Left ventricle myocardium inferior (tissue), 1 donor: ENCODE measurements at places on chromosomes 4 and X.

GRCh38 chrX:66144258-66144657, 19.8 kb upstream of the HEPH start:
- DNase-seq: no peak

- DNase-seq: no peak
Measured at GRCh38 chr4:54065282-54066087, 1.1 kb upstream of the CHIC2 start.

DNA sequence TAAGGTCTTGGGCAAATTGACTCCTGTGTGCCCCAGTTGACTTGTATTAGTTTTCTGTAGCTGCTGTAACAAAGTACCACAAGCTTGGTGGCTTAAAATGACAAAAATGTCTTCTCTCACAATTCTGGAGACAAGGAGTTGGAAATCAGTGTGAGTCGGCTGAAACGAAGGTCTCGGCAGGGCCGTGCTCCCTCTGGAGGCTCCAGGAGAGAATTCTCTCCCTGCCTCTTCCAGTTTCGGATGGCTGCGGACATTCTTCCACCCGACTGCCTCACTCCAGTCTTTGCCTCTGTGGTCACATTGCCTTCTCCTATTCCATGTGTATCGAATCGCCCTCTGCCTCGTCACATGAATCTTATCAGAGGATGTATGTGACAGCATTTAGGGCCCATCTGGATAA, 66.0 kb upstream of the PHOX2B start:
- DNase-seq: no peak

GRCh38 chr4:182189103-182189878, 53.9 kb upstream of the TENM3 start:
- no peak for DNase-seq

DNA sequence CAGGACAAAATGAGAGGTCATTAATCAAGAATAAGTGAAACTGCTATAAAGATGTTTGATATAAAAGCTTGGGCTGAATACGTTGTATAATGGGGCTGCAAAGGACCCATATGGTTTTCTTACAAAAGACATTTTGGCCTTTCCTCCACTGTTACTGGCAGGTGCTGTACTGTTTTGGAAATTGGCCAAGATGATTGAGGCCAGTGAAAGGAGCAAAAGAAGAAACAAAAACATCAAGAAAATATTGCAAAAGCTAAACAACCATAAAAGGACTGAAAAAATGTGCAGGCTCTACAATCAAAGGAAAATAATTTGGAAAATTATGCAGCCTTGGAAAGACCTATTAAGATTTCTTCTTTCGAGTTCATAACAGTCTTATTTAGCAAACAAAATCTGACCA, 222.2 kb upstream of the PPP1R2C start:
- DNase-seq: no peak

GRCh38 chr4:172945611-172946010, 223.0 kb upstream of the GALNT7 start:
- DNase-seq: no peak

DNA sequence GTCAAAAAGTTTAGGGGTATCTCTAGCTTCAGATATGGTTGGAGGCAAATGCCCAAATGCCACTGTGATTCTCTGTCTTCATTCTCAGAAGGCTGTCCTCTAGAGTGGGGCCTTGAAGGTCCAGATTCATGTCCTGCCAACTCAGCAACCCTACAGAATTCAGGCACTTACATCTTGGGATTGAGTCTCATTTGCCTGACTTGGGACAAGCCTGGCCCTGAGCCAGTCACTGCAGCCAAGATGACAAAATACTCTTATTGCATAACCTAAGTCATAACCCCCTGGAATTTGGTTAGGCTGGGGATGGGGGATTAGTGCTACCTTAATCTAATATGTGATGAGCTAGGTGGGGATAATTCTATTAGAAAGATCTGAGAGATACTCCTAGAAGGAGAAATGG, 100.5 kb downstream of the AREG start:
- no peak for DNase-seq

- no peak for DNase-seq
Measured at GRCh38 chr4:123073650-123074049, 151.3 kb upstream of the NUDT6 start.

- no peak for DNase-seq
Measured at GRCh38 chr4:130419211-130419975, 1323.4 kb downstream of the C4orf33 start.

DNA sequence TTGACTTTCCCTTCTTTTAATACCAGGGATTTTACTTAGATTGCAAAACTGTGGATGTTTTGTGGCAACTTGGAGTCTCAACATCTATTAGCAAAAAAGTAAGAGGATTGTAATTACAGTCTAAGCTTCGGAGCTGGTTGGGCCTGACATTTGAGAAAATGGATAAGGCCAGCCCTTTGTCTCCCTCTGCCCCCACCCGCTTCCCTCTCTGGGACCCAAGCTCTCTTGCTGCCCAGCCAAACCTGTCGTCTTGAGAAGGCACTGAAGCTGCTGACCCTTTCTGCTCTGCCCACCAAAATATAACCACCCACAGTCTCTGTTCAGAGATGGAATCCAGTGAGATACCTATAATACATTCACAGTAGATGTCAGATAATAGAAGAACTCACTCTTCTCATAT, 49.6 kb downstream of the SHROOM3 start:
- DNase-seq: no peak

DNA sequence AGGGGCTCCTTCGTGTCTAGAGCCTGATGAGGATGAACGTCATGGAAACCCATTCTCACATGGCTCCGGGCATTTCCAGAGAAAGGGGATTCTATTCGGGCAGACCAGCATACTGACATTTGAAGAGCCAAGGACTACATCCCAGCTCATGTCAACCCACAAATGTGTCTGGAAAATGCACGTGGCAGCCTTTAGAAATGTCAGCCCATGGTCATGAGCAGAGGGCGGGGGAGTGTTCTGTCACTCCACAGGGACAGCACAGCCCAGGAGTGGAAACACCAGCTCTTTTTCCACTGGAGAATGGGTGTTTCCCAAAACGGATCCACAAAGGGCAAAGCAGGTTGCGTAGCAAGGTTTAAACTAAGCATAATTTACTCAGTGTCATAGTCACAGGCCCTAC, 207.0 kb downstream of the BCOR start:
- DNase-seq: no peak

GRCh38 chr4:15720851-15721250, 18.0 kb downstream of the BST1 start:
- no peak for DNase-seq

- DNase-seq: no peak
Measured at GRCh38 chr4:102169345-102169744, 175.9 kb downstream of the SLC39A8 start.

- peak; percentile 97 for DNase-seq
Measured at GRCh38 chr4:176319704-176320339, at the start of gene SPCS3. Gene SPCS3 (plus strand): TSS chr4:176319966. CDS start chr4:176320077, 111 bp downstream.

- DNase-seq: no peak
Measured at GRCh38 chr4:158682066-158682465, 10.0 kb downstream of the ETFDH start.

DNA sequence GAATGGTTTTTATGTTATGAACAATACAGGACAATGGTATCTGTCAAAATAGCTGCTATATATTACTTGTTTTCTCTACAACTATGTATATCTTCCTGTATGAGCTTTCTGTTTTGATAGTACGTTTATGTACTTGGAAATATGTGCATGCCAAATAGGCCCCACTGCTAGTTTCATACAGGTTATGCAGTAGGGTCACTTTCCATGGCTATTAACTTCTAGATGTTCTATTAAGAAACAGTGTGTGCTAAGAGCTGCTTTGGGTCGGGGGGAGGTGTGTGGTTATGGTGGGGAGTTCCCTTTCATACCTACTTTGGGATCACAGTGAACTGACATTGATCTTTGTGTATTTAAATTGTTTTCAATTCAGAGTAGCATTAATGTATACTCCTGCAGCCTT, 30.9 kb downstream of the RBPJ start:
- no peak for DNase-seq

DNA sequence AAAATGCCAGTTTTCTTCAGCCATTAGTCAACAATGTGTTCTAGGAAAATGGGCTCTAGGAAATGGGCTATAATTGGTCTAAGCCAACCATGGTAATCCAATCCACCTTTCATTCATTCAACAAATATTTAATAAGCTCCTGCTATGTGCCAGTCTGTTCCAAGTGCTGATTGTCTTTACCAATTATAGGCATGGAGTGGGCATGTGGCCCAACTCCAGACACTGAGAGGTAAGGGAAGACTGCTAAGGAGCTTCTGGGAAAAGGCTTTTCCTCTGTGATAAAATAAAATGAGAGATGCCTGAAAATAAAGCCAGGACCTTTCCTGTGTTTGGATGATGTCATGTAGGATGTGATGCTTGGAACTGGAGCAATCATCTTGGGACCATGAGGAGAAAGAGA, 43.3 kb downstream of the HOPX start:
- DNase-seq: no peak

DNA sequence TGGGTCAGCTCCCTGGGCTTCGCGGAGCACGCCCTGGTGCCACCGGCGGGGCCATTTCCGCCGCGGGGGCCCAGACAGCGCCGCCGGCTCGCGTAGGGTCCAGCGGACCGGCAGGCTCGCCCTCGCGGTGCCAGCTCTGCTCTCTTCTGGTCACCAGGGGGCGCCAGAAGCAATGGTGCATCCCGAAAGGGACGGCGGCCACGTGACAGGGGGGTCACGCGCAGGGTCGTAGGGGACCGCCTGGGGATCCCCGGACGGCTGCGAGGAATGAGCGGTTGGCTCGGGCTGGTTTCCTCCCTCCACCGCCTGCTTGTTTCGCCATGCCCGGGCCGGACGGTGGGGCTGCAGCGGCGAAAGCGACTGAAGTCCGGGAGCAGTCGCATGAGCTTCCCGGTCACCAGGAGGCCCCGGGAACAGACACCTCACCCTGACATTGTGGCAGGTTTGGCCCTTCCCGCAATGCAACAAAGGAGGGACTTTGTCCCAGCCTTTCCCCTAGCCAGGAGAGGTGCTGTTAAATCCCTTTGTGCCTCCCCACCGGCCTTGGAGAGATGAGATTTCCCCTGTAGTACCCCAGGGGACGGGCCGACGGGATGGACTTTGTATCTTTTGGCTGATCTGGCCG, 15.8 kb downstream of the ZCCHC12 start:
- peak; percentile 78 for DNase-seq

DNA sequence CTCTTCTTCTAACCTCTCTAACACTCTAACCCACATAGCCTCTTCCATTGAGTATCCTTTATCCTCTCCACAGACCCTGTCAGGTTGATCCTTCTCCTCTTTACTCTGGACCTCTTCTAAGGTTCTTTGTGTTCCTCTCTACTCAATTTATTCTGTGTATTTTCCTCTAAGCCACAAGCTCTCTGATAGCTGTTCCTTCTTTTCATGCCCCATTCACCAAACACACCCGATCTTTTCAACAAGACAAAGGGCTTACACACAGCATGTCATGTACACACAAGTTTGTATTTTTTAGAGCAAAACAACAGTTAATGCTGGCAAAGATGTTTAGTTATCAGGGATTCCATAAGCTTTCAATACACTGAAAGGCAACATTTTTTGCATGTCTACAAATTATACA, 1.9 kb downstream of the SPIN2B start:
- DNase-seq: no peak
